Thyroid gland (tissue), 4 donors: ENCODE measurements at places on chromosomes 5 and 9. TPM values are rescaled to one million over a fixed set of nuclear protein-coding genes. Genes with fewer than 3 reads are reported as not detected.

The ZDHHC11B gene
- 1.6 TPM for total RNA-seq

The OLFML2A gene
- 64.3 TPM for total RNA-seq

The SLC6A19 gene
- not detected for total RNA-seq

The ZNF454 gene
- 3.7 TPM for total RNA-seq

The IL9 gene
- not detected for total RNA-seq

The FOXI1 gene
- not detected for total RNA-seq

The C9orf50 gene
- total RNA-seq: not detected

The OTP gene
- total RNA-seq: not detected

The IL4 gene
- not detected for total RNA-seq

The SOHLH1 gene
- not detected for total RNA-seq

The DMRT2 gene
- not detected for total RNA-seq

The CCDC183 gene
- 1.3 TPM for total RNA-seq

DNA sequence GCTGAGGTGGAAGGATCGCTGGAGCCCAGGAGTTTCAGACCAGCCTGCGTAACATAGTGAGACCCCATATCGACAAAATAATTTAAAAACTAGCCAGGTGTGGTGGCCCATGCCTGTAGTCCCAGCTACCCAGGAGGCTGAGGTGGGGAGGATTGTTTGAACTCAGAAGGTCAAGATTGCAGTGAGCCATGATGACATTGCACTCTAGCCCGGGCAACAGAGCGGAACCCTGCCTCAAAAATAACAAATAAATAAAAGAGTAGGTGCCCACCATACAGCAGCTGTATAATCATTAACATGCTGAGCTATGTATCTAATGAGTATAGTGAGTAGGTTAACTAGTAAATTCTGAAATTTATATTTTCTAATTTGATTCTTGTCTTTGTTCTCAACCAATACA is 11.0 kb upstream of the ATP6V0E1 start:
- no peak for DNase-seq

- DNase-seq: peak; percentile 31
These were observed 539.6 kb upstream of the CLINT1 start for GRCh38 chr5:158398360-158399201.

DNA sequence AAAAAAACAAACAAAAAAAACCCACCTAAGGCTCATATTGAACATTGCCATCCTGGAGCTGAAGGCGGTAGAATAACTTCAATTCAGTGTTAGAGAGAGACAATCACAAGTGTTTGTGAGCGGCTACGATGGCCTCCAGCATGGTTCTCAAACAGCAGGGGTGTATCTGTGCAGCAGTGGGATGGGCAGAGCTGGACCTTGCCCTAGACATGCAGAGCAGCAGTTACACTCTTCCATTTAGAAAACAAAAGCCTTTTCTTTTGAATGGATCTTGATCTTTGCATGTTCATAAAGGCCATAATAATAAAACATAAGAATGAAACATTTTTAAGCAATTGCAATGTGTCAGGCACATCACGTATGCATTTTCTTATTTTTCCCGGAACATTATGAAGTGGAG is 50.3 kb downstream of the ARHGAP26 start:
- DNase-seq: no peak

- no peak for DNase-seq
These were observed 40.3 kb upstream of the NAA35 start for GRCh38 chr9:85900504-85901201.

- DNase-seq: no peak
These were observed 39.6 kb downstream of the SYK start for GRCh38 chr9:90841213-90841612.

GRCh38 chr9:122810306-122810946 is 10.5 kb downstream of the OR1K1 start:
- peak; percentile 79 for DNase-seq

GRCh38 chr5:122498163-122498562 is 186.1 kb downstream of the SNCAIP start:
- DNase-seq: no peak

DNA sequence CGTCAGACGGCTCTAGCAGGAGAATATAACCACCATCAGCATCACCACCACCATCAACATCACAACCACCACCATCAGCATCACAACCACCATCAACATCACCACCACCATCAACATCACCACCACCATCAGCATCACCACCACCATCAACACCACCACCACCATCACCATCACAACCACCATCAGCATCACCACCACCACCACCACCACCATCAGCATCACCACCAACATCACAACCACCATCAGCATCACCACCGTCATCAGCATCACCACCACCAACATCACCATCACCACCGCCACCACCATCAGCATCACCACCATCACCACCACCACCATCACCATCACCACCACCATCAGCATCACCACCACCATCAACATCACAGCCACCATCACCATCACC is 210.7 kb downstream of the C9orf50 start:
- no peak for DNase-seq

- DNase-seq: no peak
These were observed 156.3 kb upstream of the MVB12B start for GRCh38 chr9:126170286-126170823.

DNA sequence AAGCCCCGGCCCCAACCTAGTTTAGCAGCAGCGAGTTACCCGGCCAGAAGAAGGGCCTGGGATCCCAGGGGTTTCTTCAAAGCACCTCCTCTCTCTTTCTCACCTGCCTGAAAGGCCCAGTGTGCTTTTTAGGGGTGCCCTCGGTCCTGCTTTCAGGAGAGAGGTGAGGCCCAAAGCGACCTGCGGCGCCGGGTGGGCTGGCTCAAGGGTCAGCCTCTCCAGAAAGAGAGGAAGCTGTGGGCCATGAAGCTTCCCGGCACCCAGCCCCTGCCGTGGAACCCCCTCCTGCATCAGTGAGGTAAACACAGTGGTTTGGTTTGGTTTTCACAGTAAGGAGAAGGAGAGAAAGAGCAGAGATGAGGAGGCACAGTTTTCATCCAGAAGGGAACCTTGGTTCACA is 4.3 kb downstream of the FOXB2 start:
- no peak for DNase-seq

DNA sequence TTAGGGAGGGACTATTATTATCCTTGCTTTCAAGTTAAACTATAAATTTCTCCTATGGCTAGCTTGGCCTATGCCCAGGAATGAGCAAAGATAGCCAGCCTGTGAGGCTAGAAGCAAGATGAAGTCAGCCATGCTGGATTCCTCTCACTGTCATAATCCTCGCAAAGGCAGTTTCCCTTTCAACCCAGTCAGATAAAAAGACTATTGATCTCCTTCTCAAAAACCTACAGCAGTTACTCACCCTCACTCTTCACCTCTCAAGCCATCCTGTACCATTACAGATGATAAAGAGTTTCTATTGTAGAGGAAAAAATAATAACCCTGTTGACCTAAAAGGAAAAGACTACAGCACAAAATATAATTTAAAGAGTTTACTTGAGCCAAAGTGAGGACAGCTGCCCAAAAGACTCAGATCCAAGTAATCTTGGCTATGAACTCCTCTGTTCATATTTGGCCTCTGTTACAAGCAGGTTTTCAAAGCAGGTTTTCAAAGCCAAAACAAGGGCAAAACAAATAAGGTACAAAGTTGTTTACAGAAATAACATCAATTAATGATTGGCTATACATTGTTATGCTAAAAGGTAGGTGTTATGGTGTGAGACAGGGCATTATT is 41.7 kb downstream of the KCNV2 start:
- no peak for DNase-seq

DNA sequence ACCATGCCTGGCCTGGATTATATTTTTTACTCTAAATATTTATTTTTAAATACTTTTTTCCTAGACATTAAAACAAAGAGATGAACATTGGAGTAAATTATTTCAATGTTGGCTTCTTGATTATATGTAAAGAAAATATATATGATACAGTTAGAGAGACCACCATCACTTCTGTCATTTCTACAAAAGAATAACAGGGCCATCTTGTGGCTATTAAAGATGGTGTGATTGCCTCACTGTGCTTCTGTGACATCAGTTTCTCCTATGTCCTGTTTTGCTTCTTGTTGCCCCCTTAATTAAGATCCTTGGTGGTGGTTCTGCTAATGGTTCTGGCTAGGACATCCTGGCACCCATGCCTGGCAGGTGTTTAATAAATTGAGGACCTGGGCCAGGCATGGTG is 32.9 kb downstream of the NDFIP1 start:
- DNase-seq: no peak

GRCh38 chr9:137307255-137308056 is 5.4 kb upstream of the NRARP start:
- no peak for DNase-seq

DNA sequence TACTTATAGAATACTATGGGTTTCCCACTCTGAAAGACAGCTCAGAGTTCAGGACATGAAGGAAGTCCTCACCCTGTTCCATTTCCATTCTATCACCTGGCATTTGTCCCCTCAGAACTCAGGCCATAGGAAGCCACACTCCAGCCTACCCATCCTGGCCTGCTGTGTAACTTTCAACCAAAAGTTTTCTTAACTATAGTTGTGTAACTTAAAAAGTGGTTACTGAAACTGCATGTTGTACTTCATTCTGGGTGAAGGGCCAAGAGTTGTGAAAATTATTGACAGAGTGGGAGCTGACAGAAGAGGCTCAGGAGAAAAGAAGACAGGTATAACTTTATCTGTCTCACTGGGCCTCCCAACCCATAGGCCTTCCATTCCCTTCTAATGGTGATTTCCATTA is 212.5 kb downstream of the RAB3C start:
- no peak for DNase-seq

- no peak for DNase-seq
These were observed 120.4 kb upstream of the FST start for GRCh38 chr5:53359916-53360517.

DNA sequence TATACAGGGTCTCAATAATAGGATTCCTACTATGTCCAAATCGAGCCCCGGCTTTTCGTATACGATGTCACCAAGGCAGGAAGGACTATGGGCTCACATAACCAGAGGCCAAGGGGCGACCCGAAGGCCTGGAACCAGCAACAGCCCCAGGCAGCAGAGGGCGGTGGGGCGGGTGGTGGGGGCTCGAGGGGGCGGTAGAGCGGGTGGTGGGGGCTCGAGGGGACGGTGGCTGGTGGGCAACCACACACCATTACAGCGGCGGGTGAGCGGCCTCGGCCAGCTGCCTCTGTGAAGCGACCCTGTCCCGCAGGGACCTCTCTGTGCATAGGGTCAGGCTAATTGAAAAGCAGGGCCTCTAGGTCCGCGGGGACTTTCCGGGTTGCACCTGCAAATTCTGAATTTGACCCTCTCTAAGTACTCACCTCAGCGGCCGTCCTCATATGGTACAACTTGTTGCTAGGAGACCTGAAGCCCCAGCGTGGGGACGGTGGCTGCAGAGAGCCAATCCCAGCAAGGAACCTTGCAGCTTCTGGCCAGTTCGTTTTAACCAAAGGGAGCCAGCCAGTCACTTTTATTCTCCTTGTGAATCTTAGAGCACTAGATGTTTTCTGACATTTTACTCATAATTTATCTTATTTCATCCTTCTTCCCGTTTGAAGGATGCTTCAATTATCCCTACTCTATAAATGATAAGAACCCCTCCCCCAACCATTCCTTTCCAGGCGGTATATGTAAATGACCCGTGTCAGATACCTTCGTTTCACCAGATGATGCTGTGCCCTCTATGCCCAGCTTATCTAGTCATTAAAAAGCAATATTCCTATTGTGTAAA is at the start of gene NME5:
TSS of gene NME5 (minus strand) at position 480 of the 832 bp plus-strand sequence. CDS start 648 bp downstream, outside the sequence.
- DNase-seq: peak; percentile 82

DNA sequence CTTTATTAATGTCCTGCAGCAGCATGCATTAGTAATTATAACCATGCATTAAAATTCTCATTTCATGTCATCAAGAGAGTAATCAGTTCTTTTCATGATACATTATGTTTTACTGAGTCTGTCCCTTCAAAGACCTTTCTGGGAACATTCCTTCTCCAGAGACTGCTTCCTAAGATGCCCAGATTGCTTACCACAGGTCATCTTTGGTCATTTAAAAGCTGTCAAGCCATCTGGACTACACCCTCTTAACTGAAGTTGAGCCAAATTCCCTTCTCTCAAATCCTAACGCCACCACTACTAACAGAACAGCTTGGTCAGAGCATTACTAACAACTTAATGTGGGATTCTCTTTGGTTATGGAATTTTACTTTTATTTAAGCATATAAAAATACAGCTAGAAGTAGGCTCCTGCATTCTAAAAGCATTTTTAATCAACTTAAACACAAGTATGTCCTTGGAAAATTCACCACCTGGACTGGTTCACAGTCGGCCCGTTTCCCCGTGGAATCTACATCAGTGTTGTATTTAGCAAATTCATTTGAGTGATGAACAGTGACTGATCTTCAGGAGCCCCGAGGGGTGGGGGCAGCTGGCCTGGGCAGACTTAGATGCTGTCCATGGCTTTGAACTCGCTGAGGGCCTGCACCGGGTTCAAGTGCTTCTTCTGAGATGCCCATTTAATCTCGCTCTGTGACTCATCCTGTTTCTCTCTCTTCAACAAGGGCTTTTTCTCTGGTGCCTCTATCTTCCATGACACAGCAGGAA is 92.8 kb upstream of the CCDC112 start:
- DNase-seq: no peak

DNA sequence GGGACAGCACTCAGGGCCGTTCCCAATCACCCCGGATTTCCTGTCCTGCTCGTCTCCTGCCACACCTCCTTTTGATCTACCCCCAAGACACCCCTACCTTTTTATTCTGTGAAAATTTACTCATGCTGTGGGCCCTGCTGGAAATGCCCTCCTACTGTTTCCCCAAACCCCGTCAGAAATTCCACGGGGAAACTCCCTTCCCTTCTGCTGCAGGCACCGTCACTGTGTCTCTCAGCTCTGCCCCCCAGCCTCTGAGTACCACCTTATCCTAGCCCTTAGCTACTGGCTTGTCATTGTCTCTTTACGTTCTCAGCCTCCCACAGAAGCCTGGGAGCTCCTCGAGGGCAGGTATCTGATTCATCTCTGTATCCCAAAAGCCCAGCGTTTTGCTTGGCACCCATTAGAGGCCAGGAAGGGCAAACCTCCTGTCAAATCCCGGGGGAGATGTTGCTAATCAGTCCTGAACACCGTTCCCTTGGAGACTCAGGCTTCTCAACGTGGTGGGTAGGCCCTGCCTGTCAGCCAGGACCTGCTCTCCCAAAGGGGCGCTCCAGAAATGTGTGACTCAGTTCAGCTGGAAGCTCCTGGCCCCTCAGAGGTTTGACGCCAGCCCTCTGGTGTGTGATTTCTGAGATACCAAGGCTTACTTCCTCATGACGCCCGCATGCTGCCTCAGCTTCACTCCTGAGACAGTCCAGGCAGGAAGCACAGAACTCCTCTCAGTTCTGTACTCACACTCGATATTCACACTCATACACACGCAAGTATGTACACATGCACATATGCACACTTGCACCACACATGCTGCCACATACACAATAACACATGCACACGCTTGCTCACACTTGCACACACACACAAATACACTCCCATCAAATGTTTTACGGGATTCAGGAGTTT is 50.7 kb upstream of the GRHPR start:
- DNase-seq: no peak
